ENCODE measurements at places on chromosomes 5 and 9.

DNA sequence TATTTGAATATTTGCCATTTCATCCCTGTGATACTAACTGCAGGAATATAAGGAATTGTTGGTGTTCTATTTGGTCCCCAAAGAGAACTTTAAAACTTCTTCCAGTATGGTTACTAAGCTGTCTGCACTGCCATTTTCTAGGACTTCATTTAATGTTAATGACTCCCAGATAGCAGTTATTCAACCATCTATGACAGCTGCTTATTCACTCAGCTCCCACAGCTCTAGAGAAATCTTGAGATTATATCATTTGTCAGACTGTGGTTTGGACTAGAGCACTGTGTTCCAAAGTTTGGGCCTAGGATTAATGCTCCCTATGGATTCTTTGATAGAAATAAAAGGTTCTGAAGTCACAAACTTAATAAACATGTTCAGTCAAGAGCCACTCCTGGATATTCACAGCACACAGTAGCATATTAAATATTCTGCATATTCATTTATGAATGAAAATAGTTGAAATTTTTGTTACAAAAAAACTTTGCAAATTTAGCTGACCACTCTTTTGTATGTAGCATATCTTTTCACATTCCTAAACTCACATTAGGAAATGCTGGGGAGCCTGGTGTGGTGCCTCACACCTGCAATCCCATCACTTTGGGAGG lies 173.7 kb downstream of the NFIB start:
- DNase-seq: no peak

DNA sequence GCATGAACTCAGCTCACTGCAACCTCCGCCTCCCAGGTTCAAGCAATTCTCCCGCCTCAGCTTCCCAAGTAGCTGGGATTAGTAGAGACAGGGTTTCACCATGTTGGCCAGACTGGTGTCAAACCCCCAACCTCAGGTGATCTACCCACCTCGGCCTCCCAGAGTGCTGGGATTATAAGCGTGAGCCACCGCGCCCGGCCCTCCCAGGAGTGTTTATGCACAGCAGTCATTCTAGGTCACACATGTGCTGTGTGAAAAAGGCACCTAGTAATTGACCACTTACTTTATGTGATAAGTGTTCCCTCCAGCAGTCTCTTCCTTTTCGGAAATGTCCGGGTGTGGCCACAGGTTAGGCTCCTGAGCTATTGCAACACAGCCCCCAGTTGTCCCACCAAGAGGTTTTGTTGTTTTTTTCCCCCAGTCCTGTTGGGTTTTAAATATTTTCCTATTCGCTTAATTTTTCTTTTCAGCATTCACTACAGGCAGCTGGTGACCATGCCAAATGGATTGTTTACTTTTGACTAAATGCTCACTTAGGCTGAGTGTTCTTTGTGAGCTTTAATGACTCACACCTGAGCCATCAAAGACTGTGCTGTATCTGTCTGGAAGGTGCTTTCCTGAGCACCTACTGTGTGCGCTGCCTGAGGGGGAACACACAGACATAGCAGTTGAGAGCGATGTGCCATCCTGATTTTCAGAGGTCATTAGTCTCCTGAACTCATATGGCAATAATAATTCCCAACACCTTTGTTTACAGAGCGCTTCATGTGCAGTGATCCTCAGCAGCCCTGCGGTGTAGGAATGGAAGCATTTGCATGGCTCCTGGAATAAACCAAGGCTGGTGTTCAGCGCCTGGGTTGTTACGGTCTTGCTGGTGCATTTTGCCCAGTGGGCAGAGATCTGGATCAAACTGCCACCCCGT lies 94.3 kb downstream of the MVB12B start:
- peak; percentile 35 for DNase-seq

- no peak for DNase-seq
These were observed 49.6 kb downstream of the APC start for GRCh38 chr5:112787261-112787660.

DNA sequence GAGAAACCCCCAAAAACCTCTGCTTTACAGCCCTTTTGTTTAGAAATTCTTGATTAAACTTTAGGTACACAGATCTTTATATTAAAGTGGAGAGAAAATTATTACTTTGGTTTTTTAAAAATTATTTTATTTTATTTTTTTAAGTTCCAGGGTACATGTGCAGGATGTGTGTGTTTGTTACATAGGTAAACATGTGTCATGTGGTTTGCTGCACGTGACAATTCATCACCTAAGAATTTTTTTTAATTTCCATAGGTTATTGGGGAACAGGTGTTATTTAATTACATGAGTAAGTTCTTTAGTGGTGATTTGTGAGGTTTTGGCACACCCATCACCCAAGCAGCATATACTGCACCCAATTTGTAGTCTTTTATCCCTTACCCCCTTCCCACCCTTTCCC lies 581.7 kb downstream of the CSNK1G3 start:
- DNase-seq: no peak

DNA sequence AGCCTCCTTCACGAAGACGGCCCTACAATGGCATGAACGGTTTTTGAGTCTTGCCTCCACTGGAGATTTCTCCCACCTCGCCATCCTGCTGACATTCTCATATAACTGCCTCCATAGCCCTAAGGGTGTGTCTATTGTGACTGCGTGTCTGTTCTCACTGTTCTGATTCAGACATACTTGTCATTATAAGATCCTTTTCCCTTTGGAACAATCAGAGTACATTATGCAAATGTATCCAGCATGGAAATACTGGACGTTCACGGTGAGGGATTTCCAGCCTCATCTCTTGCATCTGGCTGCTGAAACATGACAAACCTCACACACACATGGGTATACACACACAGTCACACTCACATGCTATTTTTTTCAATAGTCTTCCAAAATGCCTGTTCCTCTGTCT lies 402.1 kb downstream of the DIRAS2 start:
- DNase-seq: no peak

DNA sequence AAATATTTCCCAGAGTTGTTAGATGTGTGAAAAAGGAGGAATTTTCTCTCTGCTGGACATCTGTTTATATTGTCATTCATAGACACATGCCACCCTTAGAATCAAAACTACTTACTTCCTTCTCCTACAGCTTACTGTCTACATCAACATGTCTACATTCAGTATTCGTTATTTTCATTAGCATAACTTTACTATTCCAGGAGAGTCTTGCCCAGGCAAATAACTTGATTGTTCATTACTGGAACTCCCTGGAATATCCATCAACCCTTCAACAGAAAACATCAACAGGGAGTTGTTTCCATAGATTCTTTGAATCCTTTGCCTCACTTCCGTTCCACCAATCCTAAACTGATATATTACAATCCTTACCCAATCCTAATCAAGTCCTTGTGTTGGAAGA lies 457.5 kb upstream of the ZNF608 start:
- no peak for DNase-seq

DNA sequence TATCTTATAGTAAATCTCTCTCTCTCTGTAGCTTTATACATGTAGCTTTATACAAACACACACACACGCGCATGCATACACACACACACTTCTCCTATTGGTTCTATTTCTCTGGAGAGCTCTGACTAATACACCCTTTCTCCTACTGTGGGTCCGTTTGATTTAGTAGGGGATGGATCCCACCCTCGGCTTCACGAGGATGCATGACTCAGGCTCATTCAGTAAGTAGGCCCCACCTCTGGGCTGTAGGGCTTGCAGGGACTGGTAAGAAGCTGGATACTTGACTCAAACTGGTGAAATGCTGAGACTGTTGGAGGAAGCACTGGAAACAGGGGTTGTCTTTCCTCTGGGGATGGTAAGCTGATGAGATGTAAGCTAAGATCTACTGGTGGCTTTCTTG lies 98.7 kb downstream of the SLC24A2 start:
- DNase-seq: no peak

GRCh38 chr5:177316005-177316404 lies 4.3 kb upstream of the MXD3 start:
- DNase-seq: no peak

GRCh38 chr9:120350596-120350995 lies 229.4 kb downstream of the CDK5RAP2 start:
- DNase-seq: no peak

- DNase-seq: no peak
These were observed 82.7 kb downstream of the SV2C start for GRCh38 chr5:76165711-76166374.

DNA sequence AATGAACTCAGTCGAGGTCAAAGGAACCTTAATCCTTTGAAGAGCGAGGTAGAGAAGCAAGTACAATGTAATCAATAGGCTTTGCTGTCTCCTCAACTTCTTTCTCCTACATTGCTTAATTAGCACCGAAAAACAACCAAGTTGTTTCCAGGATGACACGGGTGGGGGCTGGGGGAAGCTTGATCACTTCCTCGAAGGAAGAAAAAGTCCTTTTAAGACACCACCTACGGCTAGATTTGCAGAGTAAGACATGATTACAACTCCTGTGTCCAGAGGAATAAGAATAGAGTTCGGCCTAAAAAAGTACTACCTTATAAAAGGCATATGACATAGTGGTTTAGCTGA lies 811 bp upstream of the ARRDC3 start:
- DNase-seq: no peak

GRCh38 chr9:136881691-136882108 lies 4.6 kb upstream of the TRAF2 start:
- peak; percentile 58 for DNase-seq

- DNase-seq: no peak
These were observed 70.9 kb downstream of the PTTG1 start for GRCh38 chr5:160492565-160492964.

- DNase-seq: no peak
These were observed 6.0 kb downstream of the LHX6 start for GRCh38 chr9:122222791-122223190.

DNA sequence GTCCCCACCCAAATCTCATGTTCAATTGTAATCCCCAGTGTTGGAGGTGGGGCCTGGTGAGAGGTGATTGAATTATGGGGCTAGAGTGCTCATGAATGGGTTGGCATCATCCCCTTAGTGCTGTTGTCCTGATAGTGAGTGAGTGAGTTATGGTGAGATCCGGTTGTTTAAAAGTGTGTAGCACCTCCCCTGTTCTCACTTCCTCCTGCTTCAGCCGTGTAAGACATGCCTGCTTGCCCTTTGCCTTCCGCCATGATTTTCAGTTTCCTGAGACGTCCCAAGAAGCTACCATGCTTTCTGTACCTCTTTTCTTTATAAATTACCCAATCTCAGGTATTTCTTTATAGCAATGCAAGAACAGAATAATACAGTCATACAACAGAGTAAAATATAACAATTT lies 742 bp upstream of the LECT2 start:
- no peak for DNase-seq

DNA sequence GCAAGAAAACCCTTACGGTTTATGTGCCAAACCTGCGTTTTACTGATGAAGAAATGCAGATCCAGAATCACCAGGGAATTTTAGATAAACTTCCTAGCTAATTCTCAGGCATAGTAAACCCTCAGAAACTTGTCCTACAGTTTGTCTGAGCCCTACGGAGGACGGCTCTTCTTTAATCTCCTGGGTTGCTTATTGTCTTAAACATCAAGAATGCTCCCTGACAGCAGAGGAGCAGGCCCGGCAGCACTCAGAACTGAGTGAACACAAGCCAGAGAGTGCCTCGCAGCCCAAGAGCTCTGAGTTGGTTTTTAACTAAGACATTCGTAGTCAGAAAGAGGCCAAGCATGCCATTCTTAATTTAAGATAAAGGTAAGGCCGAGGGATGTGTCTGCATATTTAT lies 114.7 kb upstream of the ERCC6L2 start:
- DNase-seq: no peak

- DNase-seq: peak; percentile 37
These were observed 494 bp downstream of the CERT1 start for GRCh38 chr5:75510836-75511434.

DNA sequence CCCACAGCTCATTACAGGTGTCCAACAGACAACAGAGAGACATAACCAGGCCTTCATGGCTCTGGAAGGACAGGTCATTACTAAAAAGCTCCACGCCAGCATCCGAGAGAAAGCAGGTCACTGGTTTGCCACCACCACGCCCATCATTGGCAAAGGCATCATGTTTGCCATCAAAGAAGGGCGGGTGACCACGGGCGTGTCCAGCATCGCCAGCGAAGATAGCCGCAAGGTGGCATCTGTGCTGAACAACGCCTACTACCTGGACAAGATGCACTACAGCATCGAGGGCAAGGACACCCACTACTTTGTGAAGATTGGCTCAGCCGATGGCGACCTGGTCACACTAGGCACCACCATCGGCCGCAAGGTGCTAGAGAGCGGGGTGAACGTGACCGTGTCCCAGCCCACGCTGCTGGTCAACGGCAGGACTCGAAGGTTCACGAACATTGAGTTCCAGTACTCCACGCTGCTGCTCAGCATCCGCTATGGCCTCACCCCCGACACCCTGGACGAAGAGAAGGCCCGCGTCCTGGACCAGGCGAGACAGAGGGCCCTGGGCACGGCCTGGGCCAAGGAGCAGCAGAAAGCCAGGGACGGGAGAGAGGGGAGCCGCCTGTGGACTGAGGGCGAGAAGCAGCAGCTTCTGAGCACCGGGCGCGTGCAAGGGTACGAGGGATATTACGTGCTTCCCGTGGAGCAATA lies 29.3 kb upstream of the WWC1 start:
- no peak for DNase-seq

DNA sequence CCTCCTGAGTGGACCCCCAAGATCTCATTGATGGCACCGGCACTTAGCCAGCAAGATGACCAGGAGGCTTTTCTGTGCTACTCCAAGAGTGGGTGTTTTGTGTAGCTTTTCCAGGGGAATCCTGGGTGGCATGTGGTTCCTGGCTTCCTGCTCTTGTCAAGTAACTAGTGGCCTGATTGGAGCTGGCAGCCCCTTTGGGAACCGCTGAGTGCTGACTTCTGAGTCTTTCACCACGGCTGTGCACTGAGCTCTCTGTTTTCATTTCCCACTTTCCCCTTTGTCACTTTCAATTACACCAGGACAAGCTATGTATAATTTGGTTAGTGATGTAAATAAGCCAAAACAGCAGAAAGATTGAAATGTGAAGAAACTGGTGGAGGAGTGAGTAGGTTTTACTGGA lies 255.4 kb downstream of the GOLPH3 start:
- DNase-seq: no peak

Measured in AG08396 (cell line).